NCI-H1694 (cell line): ENCODE measurements at places on chromosomes 2 and 18.

- no peak for DNase-seq
These were observed 37.4 kb upstream of the SLC9A2 start for GRCh38 chr2:102581911-102582310.

DNA sequence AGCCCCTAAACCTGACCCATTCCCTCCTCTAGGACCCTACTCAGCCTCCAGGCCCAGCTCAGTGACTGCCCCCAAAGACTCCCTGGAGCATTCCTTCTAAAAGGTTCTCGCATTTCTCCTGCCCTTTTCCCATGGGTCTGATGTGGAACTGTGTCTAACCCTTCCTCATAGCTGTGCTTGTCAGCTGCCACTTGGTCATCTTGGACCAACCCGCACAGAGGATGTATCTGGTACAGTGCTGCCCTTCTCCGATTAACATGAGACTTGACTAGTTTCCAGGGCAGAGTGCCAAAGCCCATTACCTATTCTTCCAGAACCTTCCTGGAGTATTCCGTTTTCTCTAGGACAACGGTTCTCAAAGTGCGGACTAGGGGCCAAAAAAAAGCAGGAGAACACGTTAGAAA lies 518 bp upstream of the NFU1 start:
- no peak for DNase-seq

DNA sequence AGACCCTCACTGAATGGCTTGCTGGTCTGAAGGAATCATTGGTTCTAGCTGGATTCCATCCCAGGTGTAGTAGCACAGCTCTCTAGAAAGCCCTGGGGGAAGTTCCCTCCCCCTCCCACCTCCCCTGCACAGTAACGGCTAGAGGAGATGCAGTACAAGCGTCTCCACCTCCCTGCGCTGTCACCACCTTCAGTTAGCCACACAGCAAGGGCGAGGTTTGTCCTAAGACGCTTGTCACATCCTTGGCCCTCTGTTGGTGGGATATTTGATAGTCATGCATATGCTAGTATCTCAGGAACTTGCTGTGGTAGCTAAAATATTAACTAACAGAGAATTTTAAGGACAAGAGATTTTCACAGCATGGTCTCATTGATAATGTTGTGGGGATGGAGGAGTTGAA lies 19.4 kb downstream of the TRAPPC12 start:
- peak; percentile 11 for DNase-seq

DNA sequence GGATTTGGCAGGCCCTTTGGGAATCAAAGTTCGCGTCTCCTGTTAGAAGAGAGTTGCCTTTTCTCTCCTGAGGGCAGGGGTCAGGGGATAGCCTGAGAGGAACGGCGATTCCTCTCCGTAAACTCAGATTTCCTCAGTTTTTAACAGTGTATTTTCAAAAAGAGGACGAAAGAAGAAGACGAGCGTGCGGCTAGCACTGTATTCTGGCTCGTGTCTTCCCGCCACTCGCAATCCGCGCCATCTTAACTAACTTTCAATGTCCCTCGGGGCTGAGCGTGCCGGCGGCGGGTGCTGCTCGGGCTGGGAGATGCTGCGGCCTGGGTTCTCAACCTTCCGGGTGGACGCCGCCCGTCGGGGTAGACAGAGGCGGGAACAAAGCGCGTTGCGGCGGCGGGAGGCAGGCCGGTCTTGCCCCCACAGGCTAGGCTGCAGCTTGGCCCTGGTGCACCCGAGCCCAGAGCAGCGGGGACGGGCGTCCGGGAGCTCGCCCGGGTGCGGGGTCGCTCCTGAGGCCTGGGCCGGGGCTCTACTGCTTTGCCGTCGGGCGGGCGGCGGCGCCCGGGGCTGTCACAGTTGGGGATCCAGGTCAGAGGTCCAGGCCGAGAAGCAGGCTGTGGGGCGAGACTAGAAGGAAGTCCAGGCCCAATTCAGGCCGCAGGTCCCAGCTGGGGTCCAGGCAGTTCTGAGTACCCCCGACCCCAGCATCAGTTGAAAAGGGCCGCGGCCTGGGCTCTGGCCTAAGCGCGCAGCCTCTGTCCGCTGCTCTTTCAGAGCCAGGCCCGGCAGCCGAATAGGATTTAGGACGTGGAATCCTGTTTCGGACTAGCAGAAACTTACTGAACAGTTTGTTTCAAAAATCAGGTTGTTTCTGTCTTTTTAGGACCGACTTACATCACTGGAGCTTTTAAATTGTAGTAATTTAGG lies 11.8 kb downstream of the TBR1 start:
- no peak for DNase-seq

DNA sequence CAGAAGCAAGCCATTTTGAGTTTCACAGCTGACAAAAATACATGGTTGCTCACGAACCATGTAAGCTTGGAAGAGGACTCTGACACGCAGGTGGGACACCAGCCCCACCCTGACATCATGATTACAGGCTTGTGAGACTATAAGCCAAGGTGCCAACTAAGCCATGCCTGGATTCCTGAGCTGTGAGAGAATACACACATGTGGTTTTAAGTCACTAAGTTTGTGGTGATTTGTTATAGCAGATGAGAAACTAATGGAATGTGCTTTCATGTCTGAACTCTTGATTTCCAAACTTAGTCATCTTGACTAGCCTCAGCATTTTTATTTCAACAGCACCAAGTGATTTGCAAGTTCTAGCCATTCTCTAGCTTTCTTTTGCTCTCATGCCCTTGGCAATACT lies 676.1 kb upstream of the CELF4 start:
- no peak for DNase-seq

GRCh38 chr2:1868683-1869141 lies 124.4 kb upstream of the PXDN start:
- no peak for DNase-seq

DNA sequence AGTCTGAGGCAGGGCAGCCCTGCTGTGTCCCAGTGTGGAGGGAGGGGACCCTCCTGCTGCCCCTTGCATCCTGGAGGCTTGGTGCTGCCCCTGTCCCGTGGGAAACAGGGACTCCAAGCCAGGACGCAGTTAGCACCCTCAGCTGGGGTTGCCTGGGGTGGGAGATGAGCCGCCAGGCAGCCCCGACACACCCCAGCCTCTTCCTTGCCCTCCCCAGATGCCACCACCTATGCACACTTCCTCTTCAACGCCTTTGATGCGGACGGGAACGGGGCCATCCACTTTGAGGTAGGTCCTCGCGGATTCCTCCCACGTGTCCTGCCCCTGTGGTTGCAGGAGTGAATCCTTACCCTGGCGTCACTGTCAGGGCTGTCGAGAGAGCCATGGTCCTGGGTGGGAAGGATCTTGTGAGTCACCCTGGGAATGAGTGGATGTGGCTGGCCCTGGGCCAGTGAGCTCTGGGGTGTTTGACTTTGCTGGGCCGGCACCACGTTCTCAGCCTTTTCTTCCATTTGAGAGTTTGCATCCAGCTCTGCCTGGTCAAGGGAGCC lies 27.5 kb upstream of the FAHD2A start:
- no peak for DNase-seq

- DNase-seq: no peak
These were observed 16.8 kb downstream of the SP140L start for GRCh38 chr2:230343747-230344146.

DNA sequence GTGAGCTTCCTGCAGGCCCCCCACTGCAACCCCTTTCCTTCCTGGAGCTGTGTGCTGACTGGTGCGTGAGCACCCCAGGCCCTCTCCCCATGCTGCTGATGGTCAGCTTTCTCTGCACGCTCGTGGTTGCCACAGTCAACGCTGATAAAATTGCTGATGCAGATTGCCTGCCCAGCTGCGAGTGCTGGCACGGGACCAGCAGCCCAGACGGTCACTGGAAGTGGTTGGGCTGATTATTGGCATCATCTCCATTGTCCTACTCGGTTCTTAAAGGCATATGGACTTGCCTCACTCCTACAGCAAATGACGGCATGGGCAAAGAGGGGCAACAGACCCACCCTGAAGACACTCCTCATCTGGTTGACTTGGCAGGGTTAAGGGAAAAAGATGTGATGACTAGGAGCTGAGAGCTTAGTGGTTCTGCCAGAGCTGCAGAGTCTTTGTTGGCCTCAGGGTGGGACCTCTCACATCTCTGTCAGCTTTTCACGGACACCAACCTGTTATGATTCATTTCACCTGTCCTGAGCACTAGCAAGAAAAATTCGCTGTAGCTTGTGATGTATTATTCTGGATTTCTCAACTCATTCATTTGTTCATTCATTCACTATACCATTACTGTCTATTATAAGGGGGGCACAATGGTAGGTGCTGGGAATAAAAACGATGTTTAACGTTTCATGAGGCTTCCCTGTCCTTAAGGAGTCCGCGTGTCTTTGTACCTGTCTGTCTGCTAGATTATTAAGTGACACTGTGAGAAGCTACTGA lies 38.4 kb downstream of the PAX8 start:
- peak; percentile 29 for DNase-seq
